ENCODE measurements at places on chromosomes 16 and 17. TPM values are rescaled to one million over a fixed set of nuclear protein-coding genes. Genes with fewer than 3 reads are reported as not detected.

SULT1A1 gene
- total RNA-seq, result 9.9 TPM

TMEM238L gene
- total RNA-seq, result not detected

GRCh38 chr17:59754552-59754951, 47.1 kb downstream of the VMP1 start:
- no peak for DNase-seq

CCDC200 gene
- not detected for total RNA-seq

KRTAP4-1 gene
- not detected for total RNA-seq

GRCh38 chr16:66904846-66905632, 13.6 kb downstream of the CDH16 start:
- no peak for DNase-seq

DNA sequence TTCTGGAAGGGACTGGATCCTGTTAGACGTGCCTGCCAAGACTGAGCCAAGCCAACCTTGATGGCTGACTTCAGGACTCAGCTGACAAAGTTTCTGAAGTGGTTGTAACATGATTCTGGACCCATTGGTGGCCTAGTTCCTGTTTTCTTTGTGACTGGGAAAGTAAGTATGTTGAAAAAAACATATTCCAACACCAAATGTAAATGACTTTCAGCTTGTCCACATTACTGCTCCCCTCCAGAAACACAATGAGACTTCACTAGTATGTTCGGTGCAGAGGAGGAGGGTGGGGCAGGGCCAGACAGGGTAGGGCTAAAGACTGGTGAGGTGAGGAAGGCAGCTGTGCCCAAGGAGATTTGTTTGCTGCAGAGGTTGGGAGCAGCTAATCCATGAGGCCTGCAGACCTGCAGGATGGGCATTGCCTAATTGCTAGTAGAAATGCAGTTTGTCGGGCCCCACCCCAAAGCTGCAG, 26.4 kb downstream of the NMT1 start:
- DNase-seq, result no peak

PLD6 gene
- 9.1 TPM for total RNA-seq

- DNase-seq, result no peak
Measured at GRCh38 chr16:85645021-85645589, 32.0 kb downstream of the GSE1 start.

DNA sequence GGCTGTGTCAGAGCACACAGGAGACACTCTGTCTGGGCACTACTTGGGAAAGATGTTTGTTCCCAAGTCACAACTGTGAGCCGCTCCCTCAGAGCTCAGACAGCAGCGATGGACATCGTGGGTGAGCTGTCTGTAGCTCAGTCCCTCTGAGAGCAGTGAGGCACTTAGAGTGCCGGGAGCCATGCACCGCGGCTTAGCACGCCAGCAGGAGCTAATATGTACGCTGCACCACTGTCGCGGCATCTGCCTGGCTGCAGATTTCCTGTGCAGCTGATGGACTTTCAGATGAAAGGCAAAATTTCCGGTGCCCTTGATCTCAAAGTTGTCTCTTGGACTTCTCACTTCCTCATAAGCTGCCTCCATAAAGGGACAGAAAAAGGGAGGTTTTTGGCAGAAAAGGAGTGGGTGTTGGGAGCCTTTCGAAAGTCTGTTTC, 92.8 kb upstream of the ZNF469 start:
- no peak for DNase-seq

GRCh38 chr16:29975134-29975538, 1.5 kb downstream of the TAOK2 start:
- DNase-seq, result no peak

DNA sequence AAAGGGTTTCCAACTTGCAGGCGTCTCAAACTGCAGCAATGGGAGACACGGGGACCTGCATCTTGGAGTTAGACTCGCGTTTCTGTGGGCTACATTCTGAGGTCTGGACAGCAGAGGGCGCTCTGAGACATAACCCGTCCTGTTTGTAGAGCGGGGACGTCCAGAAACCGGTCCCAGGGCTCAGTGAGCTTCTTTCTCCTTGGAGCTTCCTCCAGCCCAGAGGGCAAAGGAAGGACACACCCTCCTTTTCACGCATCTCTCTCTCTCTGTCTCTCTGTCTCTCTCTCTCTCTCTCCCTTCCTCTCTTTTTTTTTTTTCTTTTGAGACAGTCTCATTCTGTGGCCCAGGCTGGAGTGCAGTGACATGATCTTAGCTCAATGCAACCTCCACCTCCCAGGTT, 19.8 kb downstream of the COX4I1 start:
- peak; percentile 74 for DNase-seq

- no peak for DNase-seq
Measured at GRCh38 chr16:51431517-51432241, 280.6 kb upstream of the SALL1 start.

TEX14 gene
- 0.09 TPM for total RNA-seq

TBC1D3C gene
- not detected for total RNA-seq

DNA sequence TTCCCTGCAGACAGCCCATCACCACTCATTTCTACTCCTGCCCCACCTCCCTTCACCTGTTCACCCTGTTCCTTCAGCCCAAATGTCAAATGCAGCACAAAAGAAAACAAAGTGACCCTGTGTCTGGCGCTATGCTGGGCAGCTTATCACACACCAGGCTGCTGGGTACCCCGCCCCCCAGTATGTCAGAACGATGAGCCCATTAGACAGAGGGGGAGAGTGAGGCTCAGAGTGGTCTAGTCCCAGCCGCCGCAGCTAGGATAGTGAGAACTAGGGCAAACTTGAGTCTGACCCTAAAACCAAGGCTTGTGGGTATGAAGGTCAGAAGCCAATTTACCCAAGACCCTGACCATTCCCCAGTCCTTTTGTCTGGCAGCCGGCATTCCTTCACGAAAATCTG, 4.0 kb downstream of the TNP2 start:
- no peak for DNase-seq

AKTIP gene
- total RNA-seq, result 20.5 TPM

ADAP2 gene
- 2.0 TPM for total RNA-seq

CACNA1G gene
- total RNA-seq, result not detected

- DNase-seq, result no peak
Measured at GRCh38 chr17:57982452-57983170, 5.4 kb downstream of the VEZF1 start.

Data from activated T-helper 2 cell treated with anti-CD3 and anti-CD28 coated beads, Interferon-gamma antibody, Interleukin-2, Interleukin-4, amounts not matched to agents 10 μg/mL and 5 μg/mL and 100 μg/mL, durations not matched to agents 14 hours and 24 hours and 36 hours (primary cell).